ENCODE measurements at places on chromosomes 13 and 19.

- DNase-seq: no peak
Measured at GRCh38 chr13:30648522-30649012, 30.8 kb downstream of the USPL1 start.

DNA sequence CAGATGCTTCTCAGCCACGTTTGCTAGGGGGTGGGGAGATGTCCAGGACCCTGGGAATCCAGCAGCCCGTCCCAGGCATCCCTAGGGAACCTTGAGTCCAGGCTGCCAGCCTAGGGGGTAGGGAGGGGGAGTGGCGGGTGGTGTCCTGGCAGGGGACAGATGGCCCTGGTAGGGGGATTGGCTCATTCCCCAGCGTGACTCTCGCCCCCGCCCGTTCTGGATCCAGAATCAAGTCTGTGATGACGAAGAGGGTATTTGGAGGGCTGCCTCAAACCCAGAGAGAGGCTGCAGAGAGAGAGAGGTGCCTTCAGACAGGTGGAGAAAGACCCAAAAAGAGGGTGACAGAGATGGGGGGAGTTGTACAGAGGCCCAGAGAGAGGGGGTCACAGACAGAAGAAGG lies 4.1 kb downstream of the SLC17A7 start:
- DNase-seq: no peak

DNA sequence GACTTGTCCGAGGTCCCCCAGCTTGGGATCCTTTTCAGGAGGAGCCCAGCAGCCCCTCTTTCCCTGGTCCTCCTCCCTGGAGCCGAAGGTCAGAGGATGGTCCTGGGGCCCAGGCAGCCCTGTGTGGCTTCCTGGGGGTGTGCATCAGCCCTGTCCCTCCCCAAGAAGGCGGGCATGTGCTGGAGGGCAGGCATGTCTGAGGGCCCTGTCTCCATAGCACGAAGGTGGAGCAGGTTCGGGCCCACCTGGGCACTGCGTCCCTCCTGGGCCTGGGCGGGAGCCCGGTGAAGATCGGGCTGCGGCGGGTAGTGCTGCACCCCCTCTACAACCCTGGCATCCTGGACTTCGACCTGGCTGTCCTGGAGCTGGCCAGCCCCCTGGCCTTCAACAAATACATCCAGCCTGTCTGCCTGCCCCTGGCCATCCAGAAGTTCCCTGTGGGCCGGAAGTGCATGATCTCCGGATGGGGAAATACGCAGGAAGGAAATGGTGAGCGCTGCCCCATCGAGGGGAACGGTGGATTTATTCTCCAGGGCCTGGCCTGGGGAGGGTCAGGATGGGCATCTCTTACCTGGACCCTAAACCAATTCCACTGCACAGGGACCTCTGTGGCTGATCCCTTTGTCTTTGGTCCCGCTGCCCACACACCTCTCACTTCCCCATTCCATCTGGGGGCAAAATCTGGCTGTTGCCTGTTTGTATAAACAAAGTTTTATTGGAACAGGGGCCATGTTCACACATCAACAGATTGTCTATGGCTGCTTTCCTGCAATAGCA lies 10.9 kb downstream of the TIMM13 start:
- no peak for DNase-seq

GRCh38 chr19:31226151-31226935 lies 122.9 kb downstream of the TSHZ3 start:
- DNase-seq: no peak

- DNase-seq: no peak
Measured at GRCh38 chr19:49151267-49152118, 3.7 kb downstream of the HRC start.

DNA sequence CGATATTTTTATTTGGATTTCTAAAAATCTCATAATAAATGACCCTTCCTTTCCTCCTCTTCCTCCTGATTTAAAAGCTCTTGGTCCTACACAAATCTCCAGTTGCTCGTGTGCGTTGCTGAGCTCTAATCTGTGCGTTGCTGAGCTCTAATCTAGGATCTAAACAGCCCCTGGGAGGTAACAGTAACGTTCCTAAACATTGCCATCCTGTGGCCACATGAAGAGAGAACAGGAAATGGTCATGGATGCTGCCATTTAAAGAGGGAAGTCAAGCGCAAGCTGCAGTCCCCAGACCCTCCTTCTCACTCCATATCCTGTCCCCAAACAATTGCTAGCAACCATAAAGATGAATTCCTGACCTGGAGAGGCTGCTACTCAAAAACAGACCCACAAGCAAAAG lies 170.8 kb downstream of the NUFIP1 start:
- no peak for DNase-seq

DNA sequence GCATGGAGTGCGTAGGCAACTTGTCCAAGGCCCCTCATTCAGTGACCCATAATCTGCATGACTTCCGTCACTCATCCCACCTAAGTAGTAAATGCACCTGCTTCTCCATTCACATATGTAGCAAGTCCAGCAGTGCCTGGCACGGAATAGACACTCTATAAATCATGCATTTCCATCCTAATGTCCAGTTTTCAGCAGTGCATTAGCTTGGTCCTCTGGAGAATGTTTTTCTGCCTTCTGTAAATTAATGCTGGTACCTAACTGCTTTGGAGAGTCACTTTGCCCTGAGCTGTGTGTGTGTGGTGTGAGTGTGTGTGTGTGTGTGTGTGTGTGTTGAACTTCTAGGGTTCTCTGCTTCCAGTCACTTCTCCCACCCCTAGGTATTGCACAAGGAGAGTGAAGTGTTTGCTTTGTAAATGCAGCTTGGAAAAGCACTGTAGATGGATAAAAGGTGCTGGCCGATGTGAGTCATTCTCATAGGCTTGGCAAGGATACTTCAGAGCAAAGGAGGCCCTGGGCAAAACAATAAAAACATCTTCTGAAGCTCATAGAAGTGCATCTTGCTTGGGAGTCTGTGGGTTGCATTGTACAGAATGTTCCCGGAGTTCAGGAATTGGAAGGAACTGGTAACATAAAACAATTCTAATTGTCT lies 181.8 kb downstream of the KATNAL1 start:
- DNase-seq: peak; percentile 68

DNA sequence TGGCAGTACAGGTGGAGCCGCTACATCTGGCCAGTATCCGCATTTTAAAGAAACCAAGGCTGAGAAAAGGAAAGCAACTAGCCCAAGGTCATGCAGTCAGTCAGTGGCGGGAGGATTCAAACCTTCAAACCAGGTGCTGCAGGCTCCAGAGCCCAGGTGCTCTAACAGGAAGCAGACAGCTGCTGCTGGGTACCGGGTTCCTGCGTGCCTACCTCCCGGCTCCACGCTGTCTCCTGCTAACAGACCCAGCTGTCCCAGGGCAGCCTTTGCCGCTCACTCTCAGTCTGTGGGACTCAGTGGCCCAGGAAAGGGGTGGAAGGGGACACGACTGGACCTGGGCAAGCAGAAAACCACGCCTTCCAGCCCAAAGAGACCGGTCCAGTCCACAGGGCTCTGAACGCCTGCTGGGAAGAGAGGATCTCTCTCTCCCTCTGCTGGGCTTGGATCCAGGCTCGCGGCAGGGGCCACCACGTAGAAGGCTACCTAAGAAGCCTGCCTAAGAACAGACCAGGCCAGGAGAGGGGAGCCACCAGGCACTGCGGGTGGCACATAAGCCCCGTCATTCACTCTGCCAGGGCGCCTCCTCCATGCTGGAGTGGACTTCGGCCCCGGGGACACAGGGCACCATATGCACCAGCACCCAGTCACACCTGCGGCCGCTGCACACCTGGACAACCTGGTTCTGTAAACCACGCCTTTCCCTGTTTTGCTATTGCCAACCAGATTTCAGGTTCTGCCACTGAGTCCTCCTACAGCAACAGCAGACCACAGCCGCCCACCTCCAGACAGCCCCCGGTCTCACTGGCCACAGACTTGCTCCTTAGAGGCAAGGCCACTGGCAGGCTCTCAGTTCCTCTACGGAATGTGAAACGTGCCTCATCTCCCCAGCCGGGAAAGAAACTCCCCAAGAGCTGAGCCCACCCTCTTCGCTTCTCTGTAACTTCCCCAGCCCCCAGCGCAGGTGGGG lies 4.6 kb downstream of the DAPK3 start:
- no peak for DNase-seq

- DNase-seq: no peak
Measured at GRCh38 chr13:74061926-74062595, 72.1 kb downstream of the KLF12 start.

- no peak for DNase-seq
Measured at GRCh38 chr13:72071713-72072112, 204.7 kb upstream of the DACH1 start.

GRCh38 chr19:7242601-7243258 lies 51.5 kb downstream of the INSR start:
- DNase-seq: no peak

DNA sequence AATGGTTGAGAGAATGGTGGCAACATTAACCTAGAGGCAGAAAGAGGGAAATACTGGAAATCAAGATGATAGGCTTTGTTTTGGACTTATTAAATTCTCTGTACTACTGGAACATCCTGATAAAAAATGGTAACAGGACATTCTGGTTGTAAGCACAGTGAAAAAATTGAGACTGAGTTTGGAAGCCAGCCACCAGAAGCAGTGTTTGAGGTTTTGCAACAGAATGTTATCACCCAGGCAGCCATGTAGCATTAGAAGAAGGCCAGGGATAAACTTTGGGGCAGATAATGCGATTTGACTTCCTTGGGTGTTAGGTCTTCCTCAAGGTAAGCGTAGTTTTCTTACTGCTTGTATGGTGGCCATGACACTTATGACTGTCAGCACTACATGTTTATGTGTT lies 307.4 kb downstream of the ATP8A2 start:
- DNase-seq: no peak

DNA sequence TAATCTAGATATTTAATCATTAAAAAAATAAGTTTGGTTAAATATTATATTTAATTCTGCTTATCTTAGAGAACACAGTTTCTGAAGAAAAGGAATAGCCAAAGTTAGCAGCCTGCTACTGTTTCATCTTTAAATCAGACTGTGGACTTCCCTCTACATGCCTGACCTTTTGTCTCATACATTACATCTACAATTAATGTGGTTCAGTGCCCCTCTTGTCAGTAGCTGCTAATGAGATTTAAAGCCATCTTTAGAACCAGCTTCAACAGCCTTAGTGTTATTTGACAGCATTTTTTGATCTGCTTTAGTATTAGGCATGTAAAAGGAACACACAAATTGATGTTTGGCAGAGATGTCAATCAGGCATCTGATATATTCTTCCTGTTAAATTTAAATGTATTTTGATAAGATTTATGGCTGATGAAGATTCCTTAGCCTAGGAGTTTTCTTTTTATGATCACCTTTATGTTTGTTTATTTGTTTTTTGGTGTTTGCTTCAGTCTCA lies 1925.8 kb upstream of the PRR20A start:
- DNase-seq: no peak

DNA sequence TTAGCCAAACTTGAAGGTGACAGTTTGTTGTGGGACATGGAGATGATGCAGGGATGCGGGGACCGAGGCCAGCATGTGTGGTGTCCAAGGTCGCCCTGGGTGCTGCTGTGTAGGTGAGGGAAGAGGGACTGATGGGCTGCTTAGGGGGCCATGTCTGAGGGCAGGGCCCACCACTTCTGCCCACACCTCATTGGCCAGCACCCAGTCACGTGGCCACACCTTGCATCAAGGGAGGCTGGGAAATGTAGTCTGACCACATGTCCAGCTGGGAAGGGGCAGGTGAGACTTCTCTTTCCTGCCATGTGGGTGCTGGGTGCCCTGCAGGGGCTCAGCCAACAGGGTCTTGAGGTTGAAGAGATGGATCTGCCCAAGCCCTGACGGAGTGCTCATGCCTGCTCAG lies 88.9 kb downstream of the KDM4B start:
- no peak for DNase-seq

DNA sequence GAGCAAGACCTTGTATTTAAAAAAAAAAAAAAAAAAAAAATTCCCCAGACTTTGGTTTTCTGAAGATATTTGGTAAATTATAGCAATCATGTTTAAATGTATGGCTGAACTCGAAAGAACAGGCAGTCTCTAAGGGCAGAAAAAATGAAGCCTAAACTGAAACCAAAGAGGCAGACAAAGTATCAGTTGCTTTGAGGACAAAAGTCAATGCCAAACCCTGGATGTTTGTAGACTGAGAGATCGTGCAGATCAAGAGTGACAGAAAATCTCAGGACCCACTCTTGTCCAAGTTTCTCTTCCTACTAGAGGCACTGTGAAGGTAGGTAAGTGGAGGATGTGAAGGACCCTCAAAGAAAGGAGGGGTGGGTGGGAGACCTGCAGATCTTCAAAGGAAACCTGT lies 11.1 kb upstream of the SLC7A9 start:
- DNase-seq: no peak

GRCh38 chr19:18416778-18417249 lies 2.4 kb upstream of the SSBP4 start:
- DNase-seq: no peak

DNA sequence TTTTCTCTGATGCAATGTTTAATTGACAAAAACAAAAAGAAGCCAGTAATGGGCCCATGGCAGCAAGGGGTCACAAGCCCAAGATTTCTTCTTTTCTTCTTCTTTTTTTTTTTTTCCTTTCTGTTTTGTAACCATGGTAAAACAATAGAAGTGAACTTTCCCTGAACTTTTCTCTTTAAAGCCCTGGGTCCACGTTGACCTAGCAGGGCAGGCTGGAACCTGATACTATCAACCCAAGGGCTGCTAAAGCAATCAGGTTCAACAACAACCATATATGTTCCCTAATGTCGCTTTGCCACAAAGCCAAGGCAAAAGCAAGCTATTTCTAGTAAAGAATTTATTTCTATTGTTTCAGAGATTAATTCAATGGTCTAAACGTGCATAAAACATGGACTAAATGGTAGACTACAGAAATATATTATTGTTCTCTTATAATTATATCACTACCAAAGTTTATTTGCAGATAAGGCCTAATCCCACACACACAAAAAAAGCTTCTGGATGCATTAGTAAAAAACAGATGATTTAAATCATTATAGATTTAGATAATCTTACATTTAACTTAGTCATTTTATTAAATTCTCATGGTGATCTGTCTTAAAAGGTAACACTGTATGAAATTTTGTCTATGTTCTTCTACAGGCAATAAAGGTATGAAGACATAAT lies 153.9 kb downstream of the DACH1 start:
- DNase-seq: peak; percentile 79

GRCh38 chr19:41926028-41926762 lies 2.1 kb downstream of the ERFL start:
- DNase-seq: no peak

DNA sequence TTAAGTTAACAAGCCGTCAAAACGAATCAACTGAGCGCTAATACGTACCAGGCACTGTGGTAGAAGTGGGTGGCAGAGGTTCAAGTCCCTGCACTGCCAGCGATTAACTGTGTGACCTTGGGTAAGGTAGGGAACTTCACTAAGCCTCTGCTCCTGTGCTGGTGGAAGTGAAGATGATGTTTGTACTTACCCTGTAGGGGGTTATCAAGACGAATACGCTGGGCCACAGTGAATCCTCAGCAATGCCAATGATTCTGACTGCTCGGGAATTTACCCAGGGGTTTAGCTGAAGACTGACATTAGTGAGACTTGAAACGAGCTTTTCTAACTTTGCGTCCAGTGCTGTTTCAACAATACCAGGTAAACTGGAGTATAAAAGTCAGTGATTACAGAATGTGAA lies 305.3 kb downstream of the FGF9 start:
- no peak for DNase-seq

- DNase-seq: peak; percentile 68
Measured at GRCh38 chr13:100976993-100977392, 302.4 kb upstream of the TMTC4 start.

All from retinal pigment epithelial cell (primary cell).